Frontal cortex (tissue), 4 donors: ENCODE measurements at places on chromosomes 1 and 21. TPM values are rescaled to one million over a fixed set of nuclear protein-coding genes. Genes with fewer than 3 reads are reported as not detected.

DNA sequence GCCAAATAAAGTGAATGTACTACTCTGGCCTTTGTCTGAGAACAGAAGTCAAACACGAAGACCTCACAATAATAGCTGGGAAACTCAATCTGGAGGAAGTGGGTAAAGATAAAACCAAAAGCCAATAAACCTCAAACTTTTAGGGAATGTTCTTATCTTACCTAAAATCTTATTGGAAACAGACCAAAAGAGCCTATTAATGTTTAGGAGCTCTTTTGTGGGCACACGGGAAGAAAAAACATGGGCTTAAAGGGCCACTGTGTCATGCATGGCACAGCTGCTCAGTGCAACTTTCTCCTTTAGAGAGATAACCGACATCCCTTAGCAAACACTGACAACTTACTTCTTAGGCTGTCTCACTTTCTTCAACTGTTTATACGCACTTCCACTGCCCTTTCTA, 16.1 kb downstream of the EIF2B3 start:
- DNase-seq = no peak

DNA sequence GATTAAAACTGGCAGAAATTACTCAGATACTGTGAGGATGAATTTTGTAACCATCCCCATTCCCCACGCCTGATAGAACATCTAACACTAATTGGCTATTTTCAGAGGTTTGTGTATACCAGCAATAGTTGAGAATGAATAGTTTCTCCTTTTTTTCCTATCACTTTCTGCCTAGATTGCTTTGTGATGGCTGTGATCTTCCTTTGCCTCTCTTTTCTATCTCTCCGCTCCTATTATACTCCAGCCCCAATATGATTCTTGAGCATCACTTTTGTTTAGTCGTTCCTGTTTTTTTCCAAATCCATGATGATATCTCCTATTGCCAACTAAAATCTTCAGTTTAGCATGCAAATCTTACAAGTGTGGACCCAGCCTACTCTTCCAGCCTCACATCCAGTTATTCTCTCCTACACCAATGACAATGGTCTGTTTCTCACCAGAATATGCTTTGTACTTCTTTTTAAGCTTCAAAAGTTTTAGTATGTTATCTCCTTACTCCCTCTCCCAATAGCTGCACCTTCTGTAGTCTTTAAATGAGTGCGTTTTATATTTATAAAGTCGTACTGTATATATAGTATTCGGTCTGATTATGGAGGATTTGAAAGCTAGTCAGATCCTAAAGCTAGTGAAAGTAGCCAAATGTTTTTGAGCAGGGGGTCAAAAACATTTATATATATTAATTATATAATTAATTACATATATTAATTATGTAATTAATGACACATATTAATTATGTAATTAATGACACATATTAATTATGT, 25.2 kb downstream of the MAGI3 start:
- no peak for DNase-seq

GRCh38 chr1:41777695-41778094, 141.0 kb downstream of the HIVEP3 start:
- no peak for DNase-seq

GRCh38 chr21:45102391-45102932, 28.1 kb downstream of the ADARB1 start:
- DNase-seq = no peak

DNA sequence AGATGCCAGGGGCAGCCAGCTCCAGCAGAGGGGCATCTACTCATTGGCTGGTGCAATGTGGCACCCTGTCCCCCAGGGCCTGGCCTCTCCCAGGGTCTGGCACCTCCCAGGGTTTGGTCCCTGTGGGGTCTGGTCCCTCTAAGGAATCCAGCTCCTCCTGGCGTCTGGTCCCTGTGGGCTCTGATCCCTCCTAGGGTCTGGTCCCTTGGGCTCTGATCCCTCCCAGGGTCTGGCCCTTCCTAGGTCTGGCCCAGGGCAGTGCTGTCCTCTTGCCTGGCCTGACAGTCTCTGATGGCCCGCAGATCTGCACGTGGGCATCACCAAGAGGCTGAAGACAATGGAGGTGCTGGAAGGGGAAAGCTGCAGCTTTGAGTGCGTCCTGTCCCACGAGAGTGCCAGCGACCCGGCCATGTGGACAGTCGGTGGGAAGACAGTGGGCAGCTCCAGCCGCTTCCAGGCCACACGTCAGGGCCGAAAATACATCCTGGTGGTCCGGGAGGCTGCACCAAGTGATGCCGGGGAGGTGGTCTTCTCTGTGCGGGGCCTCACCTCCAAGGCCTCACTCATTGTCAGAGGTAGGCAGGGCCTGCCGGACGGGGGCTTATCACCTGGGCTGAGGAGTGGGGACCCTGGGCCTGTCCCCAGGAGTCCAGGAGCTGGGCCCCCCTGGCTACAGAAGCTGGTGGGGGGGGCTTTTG, 73.9 kb downstream of the OBSCN start:
- no peak for DNase-seq

- DNase-seq = no peak
Measured at GRCh38 chr1:109649491-109649914, 6.4 kb upstream of the GSTM4 start.

SLC35D1 gene
- 9.4 TPM for total RNA-seq

LCE1A gene
- not detected for total RNA-seq

DNA sequence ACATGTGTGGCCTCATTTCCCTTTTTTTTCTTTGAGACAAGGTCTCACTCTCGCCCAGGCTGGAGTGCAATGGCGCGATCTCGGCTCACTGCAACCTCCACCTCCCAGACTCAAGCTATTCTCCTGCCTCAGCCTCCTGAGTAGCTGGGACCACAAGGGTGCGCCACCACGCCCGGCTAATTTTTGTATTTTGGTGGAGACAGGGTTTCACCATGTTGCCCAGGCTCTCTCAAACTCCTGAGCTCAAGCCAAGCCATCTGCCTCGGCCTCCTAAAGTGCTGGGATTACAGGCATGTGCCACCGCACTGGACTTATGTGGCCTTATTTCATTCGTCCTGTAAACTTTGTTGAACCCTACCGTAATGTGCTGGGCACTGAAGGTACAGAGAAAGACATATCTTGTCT, 569 bp upstream of the WARS2 start:
- DNase-seq = no peak

- no peak for DNase-seq
Measured at GRCh38 chr21:27569091-27569490, 602.2 kb upstream of the ADAMTS5 start.

- DNase-seq = no peak
Measured at GRCh38 chr1:150995896-150996295, 10.8 kb downstream of the MINDY1 start.

- no peak for DNase-seq
Measured at GRCh38 chr1:94777281-94777680, 42.9 kb upstream of the SLC44A3 start.

DNA sequence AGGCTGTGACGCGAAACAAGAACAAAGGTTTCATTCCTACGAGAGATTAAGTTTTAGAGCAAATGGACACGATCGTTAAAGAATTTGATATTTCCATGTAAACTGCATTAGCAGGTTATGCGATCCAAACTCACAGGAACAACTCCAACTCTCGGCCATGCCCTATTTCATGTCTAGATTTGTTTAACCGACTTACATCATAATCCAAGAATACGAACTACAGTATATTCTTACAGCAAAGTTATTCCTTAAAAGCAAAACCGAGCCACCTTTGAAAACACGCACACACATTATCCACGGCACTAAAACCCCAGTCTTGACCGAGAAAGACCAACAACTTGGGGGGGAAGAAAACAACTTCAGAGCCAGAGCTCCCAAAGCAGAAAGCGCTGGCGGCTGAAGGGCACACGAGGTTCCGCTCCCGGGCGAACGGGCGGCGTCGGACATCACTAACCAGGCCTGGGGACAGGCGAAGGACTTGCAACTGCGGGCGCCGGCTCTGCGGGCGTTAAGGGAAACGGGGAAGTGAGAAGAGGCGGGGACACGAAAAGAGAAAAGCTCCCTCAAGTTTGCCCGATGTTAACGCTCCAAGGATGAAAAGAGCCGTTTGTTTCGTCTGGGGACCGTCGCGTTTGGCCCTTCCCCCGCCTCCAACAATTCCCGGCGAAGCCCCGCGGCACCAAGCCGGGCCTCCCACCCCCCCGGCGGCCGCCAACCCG, 690 bp downstream of the B3GALNT2 start:
- DNase-seq = peak; percentile 29

PSMB4 gene
- total RNA-seq = 369 TPM

DNA sequence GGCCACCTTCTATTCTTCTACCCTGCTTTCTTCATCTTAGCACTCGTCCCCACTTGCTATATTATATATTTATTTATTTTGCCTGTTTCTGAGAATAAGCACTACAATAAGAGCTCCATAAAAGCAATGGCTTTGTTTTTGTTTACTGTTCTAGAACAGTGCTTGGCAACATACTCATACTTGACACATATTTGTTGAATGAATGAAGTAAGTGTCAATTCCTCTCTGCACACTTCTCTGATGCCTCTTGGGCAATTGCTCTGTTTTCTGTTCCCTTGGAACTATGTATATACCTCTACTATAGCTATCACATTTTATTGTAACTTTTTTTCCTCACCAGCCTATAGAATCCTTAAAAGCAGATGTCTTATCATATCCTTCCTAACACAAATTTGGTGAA, 7.5 kb upstream of the SLC19A2 start:
- DNase-seq = no peak

GRCh38 chr1:27388337-27389005, 4.0 kb upstream of the GPR3 start:
- DNase-seq = peak; percentile 48

DNA sequence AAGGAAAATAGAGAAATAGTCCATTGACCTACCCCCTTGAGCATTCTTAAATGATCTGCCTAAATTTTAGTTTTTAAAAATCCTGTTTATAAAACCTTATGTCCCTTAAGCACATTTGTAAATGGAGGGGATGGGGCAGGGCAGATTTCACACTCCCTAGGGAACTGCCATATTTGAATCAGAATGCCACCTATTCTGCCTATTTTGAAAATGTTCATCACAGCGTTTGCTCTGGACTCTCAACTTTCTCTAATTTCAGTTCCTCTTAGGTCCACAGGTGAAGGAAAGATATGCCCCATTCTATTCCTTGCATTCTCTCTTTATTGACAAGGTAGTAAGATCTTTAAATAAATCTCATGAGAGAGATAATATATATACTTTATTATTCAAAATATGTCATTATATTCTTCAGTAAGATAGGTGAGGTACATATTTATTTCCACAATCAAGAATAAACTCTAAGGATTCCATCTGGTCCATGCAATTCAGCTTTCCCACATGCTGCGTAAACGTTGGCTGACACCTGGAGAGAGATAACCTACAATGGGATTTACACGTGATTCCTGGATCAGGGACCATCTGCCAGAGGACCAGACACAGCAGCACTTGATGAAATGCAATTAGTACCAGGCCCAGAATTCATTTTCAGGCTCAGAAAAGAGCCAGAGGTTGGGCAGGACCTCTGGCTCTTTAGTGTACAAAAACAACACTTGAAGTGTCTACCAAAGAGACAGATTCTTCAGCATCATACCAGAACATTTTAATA, 1.2 kb upstream of the LPGAT1 start:
- DNase-seq = no peak

DNA sequence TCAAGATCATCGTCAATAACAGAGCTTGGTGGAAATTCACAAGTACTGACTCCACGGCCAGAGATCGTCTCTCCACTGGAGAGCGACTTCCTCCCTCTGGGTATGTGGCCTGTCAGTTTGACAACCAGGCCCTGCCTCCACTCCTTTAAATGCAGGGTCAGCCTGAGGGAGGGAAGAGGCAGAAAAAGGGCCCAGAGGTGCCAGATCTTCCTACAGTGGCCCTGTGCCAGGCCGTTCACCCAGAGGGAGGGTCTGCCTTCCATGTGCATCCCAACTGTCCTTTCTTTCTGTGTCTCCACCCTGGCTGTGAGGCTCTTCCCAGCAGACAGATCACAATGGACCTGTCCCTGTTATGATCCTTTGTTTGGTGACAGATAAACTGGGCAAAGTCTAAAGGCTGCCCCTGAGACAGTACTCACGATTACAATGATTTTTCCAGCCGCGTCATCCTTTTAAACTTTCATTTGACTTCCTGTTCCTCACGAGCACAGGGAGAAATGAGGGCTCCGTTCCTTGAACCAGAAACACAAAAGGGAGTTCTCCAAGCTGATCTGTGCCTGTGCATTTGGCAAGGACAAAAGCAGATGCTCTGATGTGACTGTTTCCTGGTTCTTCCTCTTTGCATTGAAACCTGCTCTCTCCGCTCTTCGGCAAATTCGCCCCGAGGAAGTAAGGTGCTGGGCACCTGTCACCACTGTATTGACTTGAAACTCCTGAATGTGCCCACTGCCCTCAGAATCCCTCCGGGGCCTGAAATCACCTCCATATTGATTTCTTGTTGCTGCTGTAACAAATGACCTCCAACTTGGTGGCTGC, 126.7 kb downstream of the PGBD5 start:
- no peak for DNase-seq

DR1 gene
- 22.4 TPM for total RNA-seq

PTPN22 gene
- 0.82 TPM for total RNA-seq

GRCh38 chr21:37668462-37669239, 247.6 kb downstream of the KCNJ6 start:
- no peak for DNase-seq

- DNase-seq = no peak
Measured at GRCh38 chr1:195738966-195739650, 869.1 kb downstream of the KCNT2 start.

- DNase-seq = no peak
Measured at GRCh38 chr1:110498270-110498669, 20.7 kb downstream of the KCNA10 start.

PLA2G2C gene
- not detected for total RNA-seq

KCNH1 gene
- total RNA-seq = 10.6 TPM

DNA sequence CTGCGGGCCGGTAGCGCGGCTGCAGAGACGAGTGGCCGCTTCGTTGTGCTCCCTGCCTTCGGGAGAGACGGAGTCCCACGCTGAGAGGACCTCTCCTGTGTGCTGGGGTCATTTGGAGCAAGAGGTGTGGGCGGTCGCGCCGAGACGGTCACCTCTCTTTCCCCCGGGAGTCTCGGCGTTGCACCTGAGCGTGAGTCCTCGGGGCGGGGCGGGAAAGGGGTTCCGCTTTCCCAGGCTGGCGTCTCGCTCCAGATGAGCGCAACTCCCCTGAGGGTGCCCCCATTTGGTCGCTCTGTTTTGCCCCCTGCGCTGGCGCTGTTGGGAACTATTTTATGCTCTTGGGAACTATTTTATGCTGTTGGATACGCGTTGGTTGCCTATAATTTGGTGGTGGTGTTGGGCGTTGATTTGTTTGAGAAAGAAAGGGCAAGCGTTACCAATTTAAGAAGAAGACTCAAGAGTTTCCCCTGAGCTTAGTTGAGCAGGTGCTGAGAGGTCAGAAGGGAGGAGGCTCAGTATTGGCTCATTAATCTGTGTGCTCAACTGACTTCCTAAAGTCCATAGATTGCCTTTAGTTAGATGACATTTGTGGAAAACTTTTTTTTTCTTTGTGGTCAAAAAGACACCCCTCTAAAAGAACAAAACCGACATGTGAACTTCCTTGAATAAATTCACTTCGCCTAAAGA, 683 bp downstream of the LRRC8B start:
- peak; percentile 43 for DNase-seq

GRCh38 chr1:220873868-220874655, 5.2 kb upstream of the HLX start:
- DNase-seq = peak; percentile 55

DNA sequence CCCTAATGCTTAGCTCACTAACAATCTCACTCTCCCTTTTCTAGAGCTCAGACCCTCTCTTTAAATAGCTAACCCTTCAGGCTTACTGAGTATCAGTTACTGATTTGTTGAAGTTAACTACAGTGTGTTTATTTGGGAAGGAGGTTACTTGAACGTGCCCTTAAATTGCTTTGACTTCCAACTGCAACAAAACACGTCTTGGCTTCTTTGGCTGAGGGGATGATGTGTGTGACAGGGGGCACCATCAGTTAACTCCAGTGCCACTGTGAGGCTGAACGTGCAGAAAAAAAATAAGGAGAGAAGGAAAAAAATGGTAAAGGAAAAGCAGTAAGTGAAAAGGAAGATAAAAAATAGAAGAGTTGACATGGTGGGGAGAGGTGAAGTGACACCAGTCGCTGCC, 75.1 kb upstream of the NRIP1 start:
- DNase-seq = no peak
